Colonic mucosa (tissue), 4 donors: ENCODE measurements at places on chromosomes 7 and 10. TPM values are rescaled to one million over a fixed set of nuclear protein-coding genes. Genes with fewer than 3 reads are reported as not detected.

LBX1 gene
- not detected for total RNA-seq

PTF1A gene
- total RNA-seq = not detected

IQUB gene
- 0.16 TPM for total RNA-seq

ZSCAN21 gene
- 6.2 TPM for total RNA-seq

MBL2 gene
- not detected for total RNA-seq

AQP1 gene
- 47.4 TPM for total RNA-seq

SYT15 gene
- total RNA-seq = 0.62 TPM
